Ammon's horn (tissue), 1 donor: ENCODE measurements at places on chromosomes 5 and 9.

GRCh38 chr9:9412241-9412640, 1200.6 kb downstream of the PTPRD start:
- no peak for DNase-seq

DNA sequence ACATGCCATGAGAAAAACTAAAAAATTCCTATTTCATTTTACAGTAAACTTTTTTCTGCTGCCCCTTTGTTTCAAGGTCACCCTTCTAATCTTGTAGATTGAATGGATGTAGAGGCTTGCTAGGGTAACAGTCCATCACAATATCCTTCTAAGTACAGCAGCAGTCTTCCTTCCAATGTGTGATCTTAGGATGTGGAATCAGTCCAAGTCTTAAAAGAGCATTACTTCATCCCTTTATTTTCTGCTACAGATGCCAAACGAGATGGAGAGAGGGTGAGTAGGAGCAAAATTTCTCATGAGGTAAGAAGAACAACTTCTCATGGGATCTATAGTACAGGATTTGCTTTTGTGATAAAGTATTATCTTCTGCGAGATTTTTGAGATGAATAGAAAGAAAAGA, 704 bp upstream of the IL33 start:
- DNase-seq = no peak

GRCh38 chr5:776862-777711, 7.4 kb downstream of the ZDHHC11B start:
- DNase-seq = no peak

GRCh38 chr9:134128727-134129679, 6.9 kb upstream of the WDR5 start:
- DNase-seq = no peak

GRCh38 chr9:81550207-81550583, 139.2 kb downstream of the TLE1 start:
- DNase-seq = no peak

GRCh38 chr5:77995793-77996409, 219.8 kb upstream of the TBCA start:
- DNase-seq = no peak
